Pancreas (tissue), 10 donors: ENCODE measurements at places on chromosomes 1 and 21.
A peak's percentile ranks its signal among the peaks of the same experiment; 100 is the strongest.

- DNase-seq = no peak
Measured at GRCh38 chr1:29506678-29507225, 270.4 kb downstream of the PTPRU start.

- no peak for DNase-seq
Measured at GRCh38 chr1:111818081-111818480, 62.4 kb downstream of the DDX20 start.

GRCh38 chr1:46549697-46550681, 1.5 kb downstream of the KNCN start:
- no peak for DNase-seq

DNA sequence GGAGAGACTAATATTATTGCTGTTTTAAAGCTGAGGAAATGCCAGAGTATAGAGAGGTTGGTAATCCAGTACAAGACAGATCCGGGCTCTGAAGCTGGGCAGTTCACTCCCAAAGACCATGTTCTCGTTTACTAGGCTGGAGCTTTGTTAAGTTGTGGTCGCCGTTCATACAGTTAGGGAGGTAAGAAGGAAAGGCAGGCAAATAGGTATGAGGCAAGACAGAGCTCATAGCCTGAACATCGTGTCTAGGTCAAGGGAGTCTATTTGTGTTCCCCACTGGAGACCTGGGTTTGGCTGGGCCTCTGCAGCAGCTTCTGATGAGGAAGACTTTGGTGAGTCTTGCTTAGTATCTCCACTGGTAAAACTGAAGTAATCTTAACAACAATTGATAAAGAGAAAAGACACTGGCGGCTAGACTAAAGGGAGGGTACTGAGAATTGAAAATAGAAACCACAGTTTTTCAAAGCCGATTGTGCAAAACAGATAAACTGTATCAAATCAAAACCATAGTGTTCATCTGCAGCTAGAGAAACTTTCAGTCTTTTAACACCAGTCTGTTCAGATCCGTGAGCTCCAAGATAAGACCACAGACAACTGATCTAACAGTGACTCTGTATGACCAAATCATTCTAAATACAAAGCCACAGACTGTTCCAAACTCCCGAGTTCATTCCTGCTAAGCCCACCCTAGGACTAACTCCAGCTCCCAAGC, 217.0 kb upstream of the FAM78B start:
- DNase-seq = no peak

- DNase-seq = no peak
Measured at GRCh38 chr1:97781762-97782337, 139.0 kb downstream of the DPYD start.

DNA sequence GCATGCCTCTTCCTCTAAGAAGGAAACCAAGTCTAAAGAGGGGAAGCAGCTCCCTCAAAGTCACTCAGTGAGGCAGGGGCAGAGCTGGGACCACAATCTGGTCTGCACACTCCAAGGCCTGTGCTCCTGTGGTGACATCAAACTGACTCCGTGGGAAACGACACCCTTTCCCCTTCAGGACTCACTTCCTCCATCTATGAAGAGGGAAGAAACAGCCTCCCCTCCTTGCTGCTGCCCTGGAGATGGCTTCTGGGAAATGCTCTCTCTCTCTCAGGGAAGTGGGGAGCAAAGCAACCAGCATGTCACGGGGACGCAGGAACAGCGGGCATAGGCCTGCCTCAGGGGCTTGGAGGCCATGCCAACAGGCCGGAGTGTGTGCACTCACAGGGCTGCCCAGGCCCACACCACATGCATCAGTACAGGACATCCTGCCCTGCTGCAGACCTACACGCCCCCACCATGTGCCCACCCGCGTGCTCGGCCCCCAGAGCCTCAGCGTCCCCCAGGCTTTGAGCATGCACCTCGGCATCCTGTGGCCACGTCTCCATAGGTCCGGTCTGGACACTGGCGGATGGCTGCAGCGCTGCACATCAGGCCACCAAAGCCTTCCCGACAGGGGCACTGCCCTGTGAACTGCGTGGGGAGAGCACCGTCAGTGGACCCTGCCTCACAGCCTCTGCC, 25.7 kb downstream of the LAMB3 start:
- DNase-seq = no peak

DNA sequence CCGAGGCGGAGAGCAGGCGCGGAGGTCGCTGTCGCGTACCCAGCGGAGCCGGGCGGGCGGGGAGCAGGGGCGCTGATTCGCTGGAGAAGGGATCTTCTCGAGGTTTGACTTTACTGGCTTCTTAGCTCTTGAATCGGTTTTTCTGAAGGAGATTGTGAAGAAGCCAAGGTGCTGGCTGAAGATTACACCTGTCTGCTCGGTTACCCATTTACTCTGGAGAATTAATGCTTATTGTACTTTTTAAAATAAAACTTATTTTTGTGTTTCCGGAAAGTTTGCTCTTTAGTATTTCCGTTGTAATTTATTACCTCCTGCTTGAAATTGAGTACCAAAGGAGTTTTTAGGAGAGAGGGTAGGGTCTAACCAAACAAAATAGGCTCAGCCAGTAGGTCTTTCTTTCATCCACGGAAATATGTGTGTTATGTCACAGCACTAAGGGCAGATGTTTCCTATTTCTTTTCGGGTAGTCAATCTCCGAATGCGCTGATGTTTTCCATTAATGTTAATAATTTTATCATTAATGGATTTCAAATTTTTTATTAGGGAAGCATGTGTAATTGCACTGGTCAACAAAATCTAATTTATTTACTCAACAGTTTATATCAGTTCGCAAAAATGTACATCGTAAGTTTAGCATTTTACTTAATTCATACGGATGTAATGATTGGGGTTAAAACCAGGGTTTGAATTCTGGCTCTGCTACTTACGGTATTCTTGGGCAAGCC, 510 bp upstream of the GNG5 start:
- DNase-seq = no peak

DNA sequence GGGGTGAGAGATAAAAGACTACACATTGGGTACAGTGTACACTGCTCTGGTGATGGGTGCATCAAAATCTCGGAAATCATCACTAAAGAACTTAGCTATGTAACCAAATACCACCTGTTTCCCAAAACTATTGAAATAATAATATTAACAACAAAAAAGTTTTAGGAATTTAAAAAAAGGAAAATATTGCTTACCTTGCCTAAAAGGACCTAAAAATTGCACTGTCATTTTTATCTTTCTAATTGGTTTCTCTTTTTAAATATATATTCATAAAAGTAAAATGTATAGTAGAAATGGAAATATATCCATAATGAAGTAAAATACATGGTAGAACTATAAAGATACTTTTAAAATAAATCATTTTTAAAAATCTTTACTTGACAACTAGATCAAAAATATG, 719.3 kb upstream of the RGS18 start:
- DNase-seq = no peak

DNA sequence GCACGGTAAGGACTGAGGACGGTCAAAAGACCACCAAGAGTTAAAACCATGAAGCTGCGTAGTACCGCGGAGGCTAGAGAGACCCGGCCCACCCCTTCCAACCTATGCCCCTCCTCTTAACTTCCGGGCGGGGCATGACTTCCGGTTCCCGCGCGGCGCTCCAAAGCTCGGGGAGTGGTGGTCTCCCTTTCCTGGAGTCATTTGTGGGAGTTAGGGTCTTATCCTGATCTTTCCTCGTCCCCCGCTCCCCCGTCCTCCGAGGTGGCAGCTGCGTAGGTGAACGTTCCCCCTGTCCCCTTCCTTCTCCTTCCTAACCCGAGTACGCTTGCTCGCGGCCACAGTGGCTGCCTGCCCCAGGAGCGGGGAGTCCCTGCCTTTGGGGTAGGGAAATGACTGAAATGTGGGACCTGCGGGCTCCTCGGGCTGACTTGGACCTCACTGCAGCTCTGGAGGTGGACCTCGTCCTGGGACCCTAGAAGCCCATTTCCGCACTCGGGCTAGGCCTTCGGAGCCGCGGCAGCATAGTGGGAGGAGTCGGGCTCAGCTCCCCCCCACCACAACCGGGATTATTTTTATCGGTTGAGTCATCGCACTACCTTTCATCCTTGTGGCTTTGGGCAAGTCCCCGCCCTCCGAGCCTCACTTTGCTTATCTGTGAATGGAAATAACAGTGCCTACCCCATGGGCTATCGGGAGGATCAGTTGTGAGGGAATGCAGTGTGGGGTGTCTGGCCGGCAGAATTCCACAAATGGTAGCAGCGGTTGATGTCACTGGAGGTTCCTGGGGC, 24.1 kb downstream of the CELA3A start:
- DNase-seq = peak; percentile 72

GRCh38 chr1:39328095-39328494, 123.6 kb downstream of the MACF1 start:
- DNase-seq = no peak

DNA sequence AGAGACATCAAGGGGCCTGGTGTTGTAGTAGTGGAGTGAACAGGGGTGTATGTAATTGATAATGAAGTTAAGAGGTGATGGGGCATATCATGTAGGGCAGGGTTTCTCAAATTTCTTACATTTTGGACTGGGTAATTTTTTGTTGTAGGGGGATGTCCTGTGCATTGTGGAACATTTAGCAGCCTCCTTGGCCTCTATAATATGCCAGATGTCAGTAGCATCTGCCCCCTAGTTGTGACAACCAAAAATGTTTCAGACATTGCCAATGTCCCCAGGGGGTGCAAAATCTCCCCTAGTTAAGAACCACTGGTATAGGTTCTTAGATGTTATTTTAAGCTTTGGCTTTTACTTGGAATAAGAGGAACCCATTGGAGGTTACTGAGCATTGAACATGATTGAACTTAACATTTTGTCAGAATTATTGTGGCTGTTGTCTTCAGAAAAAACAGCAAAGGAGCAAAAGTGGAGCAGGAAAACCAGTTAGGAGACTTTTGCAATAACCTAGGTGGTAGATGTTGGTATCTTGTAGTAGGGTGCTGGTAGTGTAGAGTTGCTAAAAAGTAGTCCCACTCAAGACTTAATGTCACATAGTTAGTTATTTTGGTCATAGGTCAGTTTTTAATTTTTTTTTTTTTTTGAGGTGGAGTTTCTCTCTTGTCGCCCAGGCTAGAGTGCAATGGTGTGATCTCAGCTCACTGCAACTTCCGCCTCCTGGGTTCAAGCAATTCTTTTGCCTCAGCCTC, 6.2 kb downstream of the ZNF326 start:
- DNase-seq = no peak

- DNase-seq = no peak
Measured at GRCh38 chr1:205791568-205792180, 16.4 kb upstream of the RAB29 start.

DNA sequence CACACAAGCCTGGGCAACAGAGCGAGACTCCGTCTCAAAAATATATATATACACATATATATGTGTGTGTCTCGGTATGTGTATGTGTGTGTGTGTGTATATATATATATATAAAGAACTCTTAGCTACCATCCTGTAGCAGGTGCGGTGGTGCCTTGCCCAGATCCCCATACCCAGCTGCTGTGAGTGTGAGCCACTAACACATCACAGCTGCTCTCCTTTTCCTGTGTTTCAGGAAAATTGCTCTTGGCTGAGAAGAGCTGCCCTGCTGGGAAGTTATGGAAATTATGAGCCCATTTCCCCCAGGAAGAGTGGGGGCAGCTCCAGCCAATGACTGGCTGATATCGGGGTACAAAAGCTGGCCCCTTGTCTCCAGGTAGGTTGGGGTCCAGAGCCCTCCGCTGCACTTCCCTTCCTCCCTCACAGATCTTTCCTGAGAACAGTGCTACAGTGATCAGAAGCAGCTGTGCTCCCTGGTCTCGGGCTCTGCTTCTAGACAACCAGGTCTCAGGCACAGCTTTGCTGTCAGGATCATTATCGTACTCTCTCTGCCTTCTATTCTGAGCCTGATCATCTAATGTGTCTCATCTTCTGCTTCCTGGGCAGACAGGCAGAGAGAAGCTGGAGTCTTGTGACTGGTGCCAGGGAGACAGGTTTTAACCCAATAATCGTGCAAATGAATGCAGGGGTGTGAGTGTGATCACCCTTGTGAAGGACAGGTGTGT, 109.6 kb upstream of the ZNF678 start:
- no peak for DNase-seq

- peak; percentile 55 for DNase-seq
Measured at GRCh38 chr1:36650200-36651065, 167.7 kb upstream of the CSF3R start.

DNA sequence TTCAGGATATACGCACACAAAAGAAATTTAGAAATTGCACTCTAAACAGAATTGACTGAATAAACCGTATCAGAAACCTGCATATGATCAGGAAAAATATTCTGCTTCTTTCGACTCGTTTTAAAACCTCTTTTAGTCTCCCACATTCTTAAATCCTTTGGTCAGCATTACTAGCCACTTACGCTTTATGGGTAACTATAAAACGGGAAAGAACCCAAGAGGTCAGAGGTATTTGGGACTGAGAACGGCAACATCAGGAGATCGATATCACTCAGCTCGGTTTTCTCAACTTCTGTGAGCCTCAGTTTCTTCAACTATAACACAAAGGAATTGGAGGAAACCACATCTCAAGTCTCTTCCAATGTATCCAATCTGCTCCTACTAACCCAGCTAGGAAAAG, 36.4 kb upstream of the ANGPTL7 start:
- no peak for DNase-seq

DNA sequence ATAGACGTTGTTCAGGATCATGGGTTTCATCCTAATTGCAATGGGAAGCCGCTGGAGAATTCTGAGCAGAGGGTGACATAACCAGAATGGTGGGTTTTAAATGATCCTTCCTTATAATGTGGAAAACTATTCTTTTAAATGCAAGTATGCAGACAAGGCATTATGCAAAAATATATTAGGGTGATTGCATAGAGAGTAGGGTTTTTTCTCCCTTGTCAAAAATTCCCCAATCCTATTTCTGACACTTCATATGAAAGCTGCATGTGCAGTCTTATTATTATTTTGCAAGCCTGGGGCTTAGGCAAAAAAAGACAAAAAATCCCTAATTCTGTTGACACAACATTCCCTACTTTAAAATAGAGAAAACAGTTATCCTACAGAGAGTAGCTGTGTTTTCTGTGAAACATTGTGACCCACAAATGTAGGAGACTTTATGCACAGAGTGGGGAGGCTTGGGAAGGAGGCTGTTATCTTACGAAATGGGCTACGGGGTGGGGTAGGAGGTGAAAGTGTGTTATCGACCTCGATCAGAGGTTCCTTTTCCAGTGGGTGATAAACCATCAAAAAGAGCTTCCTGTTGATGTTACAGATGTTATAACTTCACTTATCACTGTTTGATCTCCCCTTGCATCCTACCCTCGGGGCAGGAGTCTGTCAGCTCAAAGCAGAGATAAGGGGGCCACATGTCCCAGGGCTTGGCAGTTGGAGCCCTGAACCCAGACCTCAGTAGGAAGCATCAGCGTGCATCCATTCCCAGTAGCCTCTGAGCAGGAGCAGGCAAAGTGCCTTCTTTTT, 27.2 kb downstream of the RHEX start:
- DNase-seq = no peak

GRCh38 chr1:17212009-17212408, 7.1 kb downstream of the PADI1 start:
- DNase-seq = peak; percentile 71

GRCh38 chr1:184562806-184563205, 176.0 kb downstream of the C1orf21 start:
- DNase-seq = no peak

DNA sequence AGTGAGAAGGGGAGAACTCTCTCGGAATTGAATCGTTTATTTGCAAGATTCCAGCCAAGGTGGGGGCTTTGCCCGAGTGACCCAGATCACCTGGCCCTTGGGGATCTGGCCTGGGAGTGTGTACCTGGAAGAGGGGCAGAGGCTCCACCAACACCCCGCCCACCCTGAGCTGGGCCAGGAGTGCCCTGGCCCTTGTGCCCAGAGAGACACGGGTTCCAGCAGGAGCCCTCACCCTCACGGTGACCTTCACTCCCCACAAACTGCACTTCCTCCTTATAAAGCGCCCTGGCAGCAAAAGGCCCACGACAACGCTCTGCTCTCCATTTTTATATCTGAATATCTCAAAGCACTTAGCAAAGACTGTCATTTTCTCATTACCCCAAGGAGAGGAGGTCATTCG, 16.6 kb downstream of the CASZ1 start:
- no peak for DNase-seq
